ENCODE measurements at places on chromosomes 2 and 18.

- no peak for DNase-seq
Measured at GRCh38 chr2:217746808-217747207, 256.0 kb downstream of the TNS1 start.

DNA sequence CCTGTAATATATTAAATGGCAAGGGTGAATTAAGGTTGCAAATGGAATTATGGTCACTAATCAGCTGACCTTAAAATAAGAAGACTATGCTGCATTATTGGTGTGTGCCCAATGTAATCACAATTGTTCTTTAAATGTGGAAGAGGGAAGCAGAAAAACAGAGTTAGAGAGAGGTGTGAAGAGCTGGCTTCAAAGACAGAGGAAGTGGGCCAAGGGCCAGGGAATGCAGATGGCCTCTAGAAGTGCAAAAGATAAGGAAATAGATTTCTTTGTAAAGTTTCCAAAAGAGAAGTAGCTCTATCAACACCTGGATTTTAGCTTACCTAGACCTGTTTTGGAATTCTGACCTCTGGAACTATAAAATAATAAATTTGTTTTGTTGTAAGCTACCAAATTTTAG lies 276.0 kb downstream of the LRRTM1 start:
- DNase-seq = no peak

DNA sequence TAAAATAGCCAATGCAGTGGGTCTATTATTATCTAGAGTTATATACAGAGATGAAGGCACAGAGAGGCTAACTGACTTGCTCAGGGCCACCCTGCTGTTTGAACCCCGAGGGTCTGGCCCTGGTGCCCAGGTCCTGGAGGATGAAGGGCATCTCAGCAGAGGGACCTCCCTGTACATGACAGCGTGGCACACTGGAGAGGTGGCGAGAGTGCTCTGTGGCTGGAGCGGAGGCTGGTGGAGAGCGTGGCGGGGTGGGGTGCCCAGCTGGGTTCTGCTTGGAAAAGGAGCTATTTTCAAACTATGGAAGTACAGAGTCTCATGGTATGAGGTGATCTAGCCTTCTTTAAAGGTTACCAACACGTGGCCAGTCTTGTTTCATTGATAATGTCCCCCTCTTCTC lies 35.8 kb downstream of the GREB1 start:
- DNase-seq = no peak

DNA sequence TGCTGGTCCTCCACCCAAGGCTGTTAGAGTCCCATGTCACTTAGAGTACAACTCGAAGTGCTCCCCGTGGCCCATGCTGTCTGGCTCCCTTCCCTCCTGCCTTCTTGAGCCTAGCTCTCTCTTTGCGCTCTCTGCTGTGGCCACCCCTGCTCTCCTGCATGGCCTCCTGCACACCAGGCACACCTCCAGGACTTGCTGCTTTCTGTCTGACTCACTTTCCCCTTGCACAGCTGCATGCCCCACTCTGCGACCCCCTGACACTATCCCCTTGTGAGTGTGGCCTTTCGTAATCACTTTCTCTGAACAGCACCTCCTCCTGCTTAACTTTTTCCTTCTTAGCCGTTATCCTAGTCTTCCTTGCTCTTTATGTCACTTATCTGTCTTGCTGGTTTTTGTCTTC lies 343.6 kb downstream of the TGIF1 start:
- DNase-seq = no peak

DNA sequence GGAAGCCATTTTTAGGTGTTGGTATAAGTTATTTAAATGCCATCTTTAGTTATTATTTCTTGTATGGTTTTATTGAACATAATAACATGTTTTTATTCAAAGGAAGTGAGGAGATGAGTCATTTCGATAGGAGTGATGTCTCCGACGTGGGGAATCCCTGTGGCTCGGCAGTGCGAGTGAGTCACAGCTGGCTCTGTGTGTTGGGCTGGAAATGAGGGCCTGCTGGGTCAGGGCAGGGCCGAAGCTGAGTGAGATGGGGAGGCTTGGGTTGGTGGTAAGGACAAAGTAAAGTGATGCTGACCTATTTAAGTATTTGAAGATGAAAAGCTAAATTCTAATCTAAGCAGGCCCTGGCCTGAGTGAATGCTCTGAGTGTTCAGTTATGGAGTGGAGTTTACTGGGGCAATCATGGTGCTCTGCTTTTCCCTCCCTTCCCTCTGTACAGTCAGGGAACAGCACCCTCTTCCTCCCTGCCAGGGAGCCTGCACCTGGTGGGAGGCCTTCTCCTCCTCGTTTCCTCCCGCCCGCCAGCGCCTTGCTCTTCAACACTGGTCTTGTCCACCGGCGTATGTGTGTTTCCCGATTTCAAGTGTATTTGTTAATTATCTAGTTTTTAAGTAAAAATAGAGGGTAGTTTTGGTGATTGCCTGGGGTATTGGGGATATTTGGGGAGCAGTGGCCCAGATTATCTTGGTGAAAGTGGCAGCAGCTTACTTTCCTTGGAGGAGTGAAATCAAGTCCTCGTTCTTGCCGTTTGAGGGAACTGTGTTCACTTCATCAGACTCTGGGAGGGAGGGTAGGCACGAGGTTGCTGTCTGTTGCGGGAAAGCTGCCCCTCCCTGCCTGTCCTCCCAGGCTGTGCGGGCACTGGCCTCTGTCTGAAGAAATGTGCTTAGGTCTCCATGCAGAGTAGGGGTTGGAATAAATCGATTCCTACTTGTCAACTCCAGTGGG lies 157.0 kb downstream of the LDLRAD4 start:
- no peak for DNase-seq

- DNase-seq = no peak
Measured at GRCh38 chr2:186456941-186457340, 29.1 kb upstream of the ZC3H15 start.

DNA sequence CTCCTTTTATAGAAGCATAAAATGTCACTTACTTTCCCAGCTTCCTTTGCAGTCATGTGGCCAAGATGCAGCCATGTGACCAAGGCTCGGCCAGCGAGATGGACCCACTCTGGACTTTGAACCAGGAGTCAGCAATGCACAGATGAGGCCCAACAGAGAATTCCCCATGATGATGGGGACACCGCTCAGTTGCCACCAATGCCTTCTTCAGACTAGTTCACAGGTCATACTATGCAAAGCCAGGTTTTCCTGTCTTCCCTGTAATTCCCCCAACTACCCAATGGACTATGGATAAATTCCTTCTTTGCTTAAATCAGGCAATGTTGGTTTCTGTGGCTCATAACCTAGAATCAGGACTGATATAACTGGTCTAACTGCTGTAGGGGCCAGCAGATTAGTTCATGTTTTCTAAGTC lies 22.5 kb upstream of the REL start:
- no peak for DNase-seq

DNA sequence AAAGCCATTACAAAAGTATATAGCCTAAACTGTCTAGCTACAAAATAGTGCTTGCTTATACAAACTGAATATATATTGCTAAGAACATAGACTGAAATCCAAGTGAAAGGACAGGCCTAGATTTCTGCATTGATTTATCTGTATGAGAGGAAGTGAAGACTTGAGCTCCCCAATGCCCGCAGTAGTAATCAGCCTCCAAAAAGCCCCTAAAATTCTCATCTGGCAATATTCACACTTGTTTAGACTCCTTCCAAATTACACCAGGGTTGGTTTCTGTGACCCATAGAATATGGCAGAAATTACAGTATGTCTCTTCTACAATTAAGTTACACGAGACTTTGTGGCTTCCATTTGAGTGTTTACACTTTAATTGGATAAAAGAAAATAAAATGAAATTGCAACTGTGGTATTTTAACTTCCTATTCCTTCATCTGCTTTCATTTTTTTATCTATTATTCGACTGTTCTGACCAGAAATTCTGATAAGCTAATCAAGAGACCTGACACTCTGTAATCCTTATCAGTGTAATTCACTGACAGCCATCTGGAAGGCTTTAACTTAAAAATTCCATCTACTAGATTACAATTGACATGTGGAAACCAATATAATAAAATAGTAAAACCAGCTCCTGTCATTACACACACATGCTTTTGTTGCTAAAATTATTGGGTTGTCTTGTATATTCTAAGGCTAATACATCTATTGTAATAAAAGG lies 21.1 kb downstream of the ABCB11 start:
- DNase-seq = no peak

- DNase-seq = no peak
Measured at GRCh38 chr2:7237466-7237865, 320.3 kb downstream of the RNF144A start.

DNA sequence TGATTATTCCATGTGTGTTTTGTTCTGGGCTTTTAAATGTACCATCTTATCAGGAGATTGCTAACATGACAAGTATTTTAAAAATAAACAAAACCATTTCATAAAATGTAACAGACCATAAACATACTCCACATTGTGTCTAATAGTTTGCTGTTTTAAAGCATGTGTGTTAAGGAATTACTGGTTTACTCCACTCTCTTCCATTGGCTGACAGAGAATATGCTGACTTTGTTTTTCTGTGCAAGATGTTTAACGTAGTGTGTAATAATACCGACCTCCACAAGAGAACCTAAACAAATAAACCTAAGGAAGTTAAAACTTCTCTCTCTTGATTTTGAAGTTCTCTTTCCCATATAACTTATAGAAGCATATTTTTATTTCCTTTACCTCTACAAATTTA lies 17.0 kb upstream of the TMEM18 start:
- DNase-seq = no peak
